Central memory CD4-positive, alpha-beta T cell (primary cell): ENCODE measurements at places on chromosomes 2 and 18.

DNA sequence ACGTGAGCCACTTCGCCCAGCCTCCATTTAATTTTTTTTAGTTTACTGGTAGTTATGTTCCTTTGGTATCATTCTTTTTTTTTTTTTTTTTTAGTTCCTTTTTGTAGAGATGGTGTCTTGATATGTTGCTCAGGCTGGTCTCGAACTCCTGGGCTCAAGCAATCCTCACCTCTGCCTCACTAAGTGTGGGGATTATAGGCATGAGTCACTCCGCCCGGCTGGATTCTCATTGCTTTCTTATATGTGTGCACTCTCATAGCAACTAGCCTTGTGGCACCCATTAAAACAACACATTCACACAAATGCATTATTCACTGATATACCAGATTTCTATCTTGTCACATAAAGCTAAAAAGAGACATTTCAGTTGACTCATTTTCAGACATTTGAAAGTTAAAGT, 4.2 kb downstream of the TTC27 start:
- no peak for DNase-seq

GRCh38 chr2:227880460-227880859, 9.0 kb downstream of the DAW1 start:
- no peak for DNase-seq

DNA sequence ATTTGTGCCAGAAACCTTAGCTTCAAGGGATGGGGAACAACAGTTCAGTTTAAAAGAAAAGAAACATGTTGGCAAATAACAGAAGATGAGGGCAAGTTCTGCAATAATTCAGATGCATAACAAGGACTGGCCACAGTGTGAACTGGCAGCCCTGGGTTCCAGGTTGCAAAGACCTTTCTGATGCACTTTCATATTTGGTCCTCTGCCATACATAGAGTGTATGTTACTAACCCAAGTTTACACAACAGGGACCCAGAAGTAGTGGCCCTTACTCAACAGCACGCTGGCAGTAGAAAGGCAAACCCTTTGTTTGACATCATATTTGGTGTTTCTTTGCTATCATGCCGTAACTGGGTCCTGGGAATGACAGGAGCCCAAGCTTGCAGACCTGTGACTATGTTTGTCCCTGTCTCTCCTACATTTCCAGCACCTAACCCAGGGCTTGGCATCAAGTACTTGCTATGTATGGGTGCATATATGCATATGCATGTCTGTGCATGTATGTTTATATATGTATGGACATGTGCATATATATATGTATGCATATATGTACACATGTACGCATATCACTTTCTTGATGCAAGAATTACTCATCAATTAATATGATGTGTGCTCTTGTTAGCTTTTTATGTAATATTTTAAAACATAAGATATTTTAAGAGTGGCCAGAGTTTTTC, 94.3 kb downstream of the MBP start:
- no peak for DNase-seq

- DNase-seq, result no peak
These were observed 17.1 kb downstream of the HS6ST1 start for GRCh38 chr2:128301501-128301966.

- DNase-seq, result no peak
These were observed 1.3 kb downstream of the ZNF521 start for GRCh38 chr18:25350489-25351251.

DNA sequence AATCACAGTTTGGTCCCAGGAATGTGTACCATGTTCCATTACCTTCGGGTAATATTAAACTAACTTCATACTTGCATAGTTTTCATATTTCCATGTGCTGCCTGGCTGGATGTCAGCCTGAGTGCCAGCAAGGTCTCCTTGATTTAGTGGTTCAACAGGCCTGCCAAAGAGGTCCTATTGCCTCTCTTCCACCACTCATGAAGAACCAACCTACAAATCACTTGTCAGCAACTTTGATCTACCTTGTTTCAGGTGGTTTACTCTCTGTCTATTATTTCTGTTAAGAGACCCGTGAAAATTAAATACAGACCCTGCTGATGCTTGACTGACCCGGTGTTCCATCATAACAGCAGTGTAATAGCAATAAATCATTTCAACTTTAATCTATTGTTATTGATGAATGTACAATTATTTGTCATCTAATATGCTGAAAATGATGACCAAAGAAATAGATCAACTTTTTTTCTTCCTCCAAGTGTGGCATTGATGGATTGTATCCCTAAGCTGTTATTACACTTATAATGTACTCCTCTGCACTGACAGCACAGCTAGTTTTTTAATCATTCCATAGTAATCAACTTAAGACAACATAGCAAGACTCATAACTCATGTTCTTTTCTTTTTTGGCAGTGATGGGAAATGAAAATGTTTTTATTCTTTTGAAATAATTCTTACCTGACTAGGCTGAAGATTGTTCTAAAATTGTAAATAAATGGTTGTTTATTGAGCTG, 1220.2 kb upstream of the ACVR2A start:
- no peak for DNase-seq

DNA sequence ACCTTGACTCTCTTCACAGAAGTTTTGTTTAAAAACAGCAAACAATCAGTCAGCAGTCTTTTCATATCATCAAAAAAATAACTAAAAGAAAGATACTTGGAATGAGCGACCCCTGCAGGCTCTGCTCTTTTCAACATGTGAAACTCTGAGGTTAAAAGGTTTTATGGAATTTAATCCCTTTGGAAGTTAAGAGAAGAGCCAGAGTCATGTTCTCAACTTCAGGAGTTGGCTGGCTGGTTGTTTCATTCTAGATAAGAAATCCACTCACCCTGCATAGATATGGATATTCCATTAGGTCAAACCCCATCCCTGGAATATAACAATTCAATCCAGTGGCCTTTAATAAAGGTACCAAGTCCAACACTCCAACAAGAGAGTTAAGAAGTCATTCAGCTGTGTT, 115.6 kb upstream of the RMDN2 start:
- no peak for DNase-seq

- DNase-seq, result no peak
These were observed 520.1 kb downstream of the DSC3 start for GRCh38 chr18:30522288-30522929.

DNA sequence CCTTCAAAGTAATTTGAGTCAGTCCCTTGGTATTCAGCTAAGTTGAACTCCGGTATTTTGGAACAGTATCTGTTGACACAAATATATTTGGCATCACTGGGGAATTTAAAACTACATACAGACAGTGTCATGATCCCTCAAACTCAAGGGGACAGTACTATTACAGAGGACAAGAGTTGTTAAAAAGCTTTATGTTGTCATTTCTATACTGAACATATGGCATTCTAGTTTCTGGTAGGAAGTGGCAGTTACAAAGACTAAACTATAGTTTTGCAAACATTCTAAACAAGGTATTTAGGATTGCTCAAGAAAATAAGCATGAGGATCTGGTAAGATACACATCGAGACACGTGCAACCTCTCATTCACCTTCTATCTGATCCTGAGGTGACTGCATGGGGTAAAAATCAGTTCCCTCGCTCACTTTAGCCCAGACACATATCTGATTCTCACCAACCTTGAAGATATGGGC, 16.6 kb upstream of the CCNYL1 start:
- DNase-seq, result no peak

GRCh38 chr18:79274823-79275222, 120.9 kb upstream of the NFATC1 start:
- no peak for DNase-seq

DNA sequence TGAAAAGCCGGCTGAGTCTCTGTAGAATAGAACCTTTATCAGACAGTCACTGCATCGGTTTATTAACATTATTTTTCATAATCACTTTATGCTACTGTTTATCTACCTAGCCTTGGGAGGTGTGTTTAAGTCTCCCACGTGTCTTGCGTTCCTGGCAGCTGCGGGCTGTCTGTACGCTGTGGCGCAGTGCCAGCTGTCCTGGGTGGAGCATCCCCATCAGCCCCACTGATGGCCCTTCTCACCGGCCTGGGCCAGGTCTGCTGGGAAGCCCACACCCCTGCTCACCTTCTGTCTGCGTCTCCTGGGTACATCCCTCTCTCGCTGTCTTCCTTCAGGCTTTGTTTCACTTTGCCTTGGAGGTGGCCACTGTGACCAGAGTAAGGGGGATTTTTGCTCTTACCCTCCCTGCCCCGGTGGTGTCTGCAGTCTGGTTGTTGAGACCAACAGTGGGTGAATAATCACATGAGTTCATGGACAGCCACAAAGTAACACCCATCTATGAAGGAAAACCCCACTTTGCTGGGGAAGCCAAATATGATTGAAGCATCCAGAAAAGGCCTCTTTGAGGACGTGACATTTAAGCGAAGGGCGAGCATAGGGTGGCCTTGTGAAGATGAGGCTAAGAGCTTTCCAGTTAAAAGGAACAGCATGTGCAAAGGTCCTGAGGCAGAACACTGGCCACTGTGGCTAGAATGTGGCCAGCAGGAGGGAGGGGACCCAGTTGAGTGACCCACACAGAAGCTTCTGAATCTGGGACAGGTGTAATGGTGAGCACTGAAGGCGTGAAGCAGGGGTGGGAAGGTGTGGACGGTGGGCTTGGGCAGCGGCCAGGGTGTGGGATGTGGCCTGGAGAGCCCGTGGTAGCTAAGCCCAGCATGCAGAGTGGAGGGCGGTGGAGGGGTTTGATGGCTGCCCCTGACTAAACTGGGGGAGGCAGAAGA, 41.7 kb downstream of the RAMP1 start:
- DNase-seq, result no peak

- DNase-seq, result no peak
These were observed 1386.5 kb downstream of the RPIA start for GRCh38 chr2:90077948-90078347.

- no peak for DNase-seq
These were observed 189.9 kb downstream of the NCKAP5 start for GRCh38 chr2:133378386-133378785.

GRCh38 chr18:76972846-76973519, 150.6 kb downstream of the ZNF236 start:
- no peak for DNase-seq

- no peak for DNase-seq
These were observed 15.5 kb downstream of the TBC1D8 start for GRCh38 chr2:101135412-101136296.

- no peak for DNase-seq
These were observed 26.0 kb upstream of the LAPTM4A start for GRCh38 chr2:20077411-20077940.

GRCh38 chr2:64749446-64749845, 95.7 kb upstream of the SERTAD2 start:
- DNase-seq, result no peak

- DNase-seq, result no peak
These were observed 74.4 kb upstream of the SCN7A start for GRCh38 chr2:166568409-166568808.

DNA sequence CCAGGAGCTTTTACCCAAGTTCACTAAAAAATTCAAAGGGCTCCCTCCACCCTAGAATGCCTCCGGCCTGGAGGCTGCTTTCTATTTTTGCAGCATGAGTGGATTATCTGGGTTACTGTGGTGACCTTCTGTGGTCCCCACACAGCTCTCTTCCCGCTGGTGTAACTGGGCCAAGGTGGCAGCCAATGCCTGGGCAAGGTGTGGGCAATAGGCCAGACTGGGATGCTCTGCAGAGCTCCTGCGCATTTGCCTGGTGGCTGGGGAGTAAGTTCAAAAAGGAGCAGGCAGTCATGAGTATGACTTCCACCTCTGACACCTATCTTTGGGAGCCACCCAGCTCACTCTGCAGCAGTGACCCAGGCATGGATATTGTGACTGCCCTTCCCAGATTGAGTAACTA, 130.5 kb upstream of the SPRED2 start:
- DNase-seq, result no peak

DNA sequence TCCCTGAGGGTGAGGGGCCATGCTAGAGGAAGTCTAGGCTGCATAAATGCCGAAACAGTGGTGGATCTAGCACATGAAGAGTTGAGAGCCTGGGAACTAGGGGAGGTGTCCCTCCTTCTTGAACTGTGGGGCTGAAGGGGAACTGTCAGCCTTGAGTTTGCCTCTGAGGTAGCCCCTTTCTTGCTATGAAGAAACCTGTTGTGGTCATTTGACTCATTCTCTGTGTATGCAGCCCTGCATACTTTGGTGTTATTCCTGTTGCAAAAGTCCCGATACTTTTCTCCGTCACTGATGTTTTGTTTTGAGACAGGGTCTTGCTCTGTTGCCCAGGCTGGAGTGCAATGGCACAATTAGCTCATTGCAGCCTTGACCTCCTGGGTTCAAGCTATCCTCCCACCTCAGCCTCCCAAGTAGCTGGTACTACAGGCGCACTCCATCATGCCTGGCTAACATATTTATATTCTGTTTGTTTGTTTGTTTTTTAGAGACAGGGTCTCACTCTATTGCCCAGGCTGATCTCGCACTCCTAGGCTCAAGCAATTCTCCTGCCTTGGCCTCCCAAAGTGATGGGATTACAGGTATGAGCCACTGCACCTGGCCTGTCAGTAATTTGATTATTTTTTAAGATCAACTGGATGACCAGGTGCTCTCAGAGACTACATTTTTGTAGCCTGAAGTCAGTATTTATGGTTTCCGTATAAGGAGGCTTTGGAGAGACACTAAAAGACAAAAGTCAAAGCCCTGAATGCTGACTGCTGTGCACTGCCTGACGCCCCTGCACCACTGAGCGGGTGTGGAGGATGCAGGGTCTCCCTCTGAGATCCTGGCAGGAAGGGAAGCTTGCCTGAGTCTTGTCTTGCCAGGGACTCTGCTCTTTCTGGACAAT, 126.0 kb upstream of the MSH6 start:
- DNase-seq, result no peak

DNA sequence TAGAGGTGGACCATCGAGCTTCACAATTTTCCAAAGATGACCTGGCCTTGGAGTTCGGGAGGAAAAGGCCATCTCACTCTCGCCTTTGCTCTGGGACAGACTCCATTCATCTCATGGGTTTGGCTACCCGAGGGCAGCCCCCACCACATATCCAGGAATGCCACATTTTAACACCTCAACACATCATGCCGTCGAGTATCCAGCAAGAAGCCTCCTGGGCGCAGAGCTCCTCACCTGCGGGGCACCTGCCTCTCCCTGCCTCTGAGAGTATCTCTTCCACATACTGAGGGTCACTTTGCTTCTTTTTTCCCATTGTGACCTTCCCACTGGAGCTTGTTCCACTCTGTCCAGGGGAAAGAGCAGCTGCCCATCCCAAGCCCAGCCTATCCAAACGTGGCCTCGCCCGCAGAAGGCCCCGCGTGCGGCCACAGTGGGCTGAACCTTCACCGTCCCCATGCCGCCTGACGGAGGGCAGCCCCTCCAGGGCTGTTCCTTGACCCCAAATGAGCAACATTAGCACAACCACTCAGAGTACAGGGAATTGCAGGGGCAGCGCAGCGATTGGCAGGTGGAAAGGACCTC, 5.5 kb upstream of the LIMS2 start:
- no peak for DNase-seq

- DNase-seq, result no peak
These were observed 39.2 kb upstream of the DARS1 start for GRCh38 chr2:136024616-136025015.
